ENCODE measurements at places on chromosomes 2 and 18.
A peak's percentile ranks its signal among the peaks of the same experiment; 100 is the strongest.

DNA sequence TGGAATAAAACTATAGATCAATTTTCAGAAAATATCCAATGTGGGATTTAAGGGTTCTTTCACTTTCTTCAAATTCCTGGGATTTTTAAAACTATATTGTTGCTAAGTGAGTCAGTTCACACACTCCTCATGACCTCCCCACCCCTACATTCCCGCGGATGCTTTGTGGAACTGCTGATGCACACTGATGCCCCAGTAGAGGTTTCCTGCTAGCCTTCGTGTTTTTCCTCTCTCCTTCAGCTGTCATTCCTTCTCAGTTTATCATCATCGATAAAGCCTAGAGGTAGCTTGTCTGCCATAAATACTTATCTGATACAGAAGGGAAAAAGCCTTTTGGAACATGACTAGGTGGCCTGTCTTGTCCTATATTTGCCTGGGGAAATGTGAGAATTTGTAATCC lies 67.4 kb upstream of the GALNT5 start:
- DNase-seq = no peak

DNA sequence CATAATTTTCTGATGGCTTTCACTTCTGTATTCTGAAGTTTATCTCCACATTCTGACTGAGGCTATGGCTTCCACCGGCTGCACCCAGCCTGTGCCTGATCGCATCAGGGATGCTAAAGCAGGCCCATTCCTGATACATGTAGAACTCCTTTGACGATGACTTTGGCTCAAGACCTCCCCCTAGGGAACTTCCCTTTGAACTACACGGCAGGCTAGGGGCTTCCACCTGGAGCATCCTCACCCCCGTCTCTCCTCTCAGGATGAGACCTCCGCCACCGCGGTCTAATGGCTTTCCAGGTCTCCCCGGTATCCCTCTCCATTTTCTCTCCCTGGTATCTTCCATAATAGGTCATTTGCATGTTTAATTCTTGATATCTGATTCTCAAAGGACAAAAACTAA lies 214.9 kb upstream of the CHST9 start:
- no peak for DNase-seq

GRCh38 chr2:217279140-217279539 lies 419.3 kb upstream of the TNP1 start:
- no peak for DNase-seq

GRCh38 chr2:96538487-96539214 lies 2.1 kb downstream of the ARID5A start:
- DNase-seq = peak; percentile 66

DNA sequence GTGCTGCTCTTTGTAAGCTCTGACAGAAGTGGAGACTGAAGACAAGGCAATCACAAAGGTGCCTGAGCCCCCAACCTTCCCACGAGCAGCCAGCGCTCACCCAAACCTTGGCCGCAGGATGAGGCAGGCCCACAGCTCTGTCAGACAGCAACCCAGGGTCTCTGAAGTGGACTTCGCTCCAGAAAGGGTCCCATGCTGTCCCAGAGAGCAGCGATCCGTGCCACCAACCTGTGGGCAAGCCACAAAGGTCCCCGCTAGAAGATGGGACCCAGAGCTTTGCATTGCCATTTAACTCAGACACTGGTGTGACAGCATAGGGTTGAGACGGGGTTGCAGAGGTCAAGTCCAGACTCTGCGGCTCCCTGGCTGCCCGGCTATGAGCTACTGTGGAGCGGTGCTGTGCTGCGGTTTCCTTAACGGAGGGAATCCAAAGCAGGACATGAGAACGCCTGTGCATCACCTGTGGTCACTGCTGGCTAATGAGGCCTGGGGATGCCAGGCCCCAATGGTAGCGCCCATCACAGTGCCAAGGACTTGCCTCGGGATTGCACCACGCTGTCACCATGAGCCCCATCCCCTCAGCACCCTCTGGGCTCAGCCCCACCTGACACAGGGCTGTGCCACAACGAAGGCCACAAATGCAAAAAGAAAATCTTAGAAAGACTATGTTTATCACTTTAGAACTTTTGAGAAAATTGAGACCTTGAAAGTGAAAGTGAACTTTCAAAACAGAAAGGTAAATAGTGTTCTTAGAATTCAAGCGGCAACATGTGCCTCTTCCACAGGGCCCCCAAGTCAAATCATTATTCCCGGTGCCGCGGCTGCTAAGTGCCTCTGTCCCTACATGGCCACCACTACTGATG lies 103.4 kb downstream of the HDAC4 start:
- DNase-seq = no peak

DNA sequence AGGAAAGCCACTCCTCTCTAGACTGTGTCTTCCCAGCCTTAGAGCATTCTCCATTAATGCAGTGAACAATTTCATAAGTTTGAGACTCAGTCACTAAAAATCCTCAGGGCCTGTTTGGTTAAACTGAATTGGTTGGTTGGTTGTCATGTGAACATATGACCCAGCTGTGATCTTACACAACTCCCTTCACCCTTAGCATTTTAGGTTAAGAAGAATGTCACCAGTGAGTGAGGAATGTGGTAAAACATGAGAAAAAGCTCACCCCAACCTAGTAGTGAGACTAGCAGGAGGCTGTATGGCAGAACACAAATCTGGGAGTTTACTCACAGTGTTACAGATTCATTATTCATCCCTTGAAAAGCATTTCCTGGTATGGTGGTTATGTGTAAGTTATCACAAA lies 32.4 kb downstream of the LHCGR start:
- DNase-seq = no peak

GRCh38 chr2:234496835-234497593 lies at the start of gene ARL4C:
ARL4C (minus strand) TSS chr2:234497081; CDS start chr2:234496586, 495 bp downstream.
- no peak for DNase-seq

DNA sequence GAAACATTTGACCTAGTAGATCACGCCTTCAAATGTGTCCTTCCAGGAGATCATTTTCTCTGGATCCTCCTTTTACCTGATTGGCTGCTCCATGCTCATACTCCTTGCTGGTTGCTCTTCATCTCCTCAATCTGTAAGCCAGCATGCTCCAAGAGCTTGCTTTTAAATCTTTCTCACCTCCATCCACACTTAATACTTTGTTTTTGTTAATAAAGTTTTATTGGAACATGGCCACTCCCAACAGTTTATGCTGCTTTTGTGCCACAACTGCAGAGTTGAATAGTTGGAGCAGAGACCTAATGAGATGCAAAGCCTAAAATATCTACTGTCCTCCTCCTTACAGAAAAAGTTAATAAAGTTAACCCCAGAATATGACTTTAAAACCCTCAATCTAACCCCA lies 60.0 kb downstream of the KLHL14 start:
- no peak for DNase-seq

GRCh38 chr2:241767464-241768250 lies 9.0 kb upstream of the GAL3ST2 start:
- no peak for DNase-seq

DNA sequence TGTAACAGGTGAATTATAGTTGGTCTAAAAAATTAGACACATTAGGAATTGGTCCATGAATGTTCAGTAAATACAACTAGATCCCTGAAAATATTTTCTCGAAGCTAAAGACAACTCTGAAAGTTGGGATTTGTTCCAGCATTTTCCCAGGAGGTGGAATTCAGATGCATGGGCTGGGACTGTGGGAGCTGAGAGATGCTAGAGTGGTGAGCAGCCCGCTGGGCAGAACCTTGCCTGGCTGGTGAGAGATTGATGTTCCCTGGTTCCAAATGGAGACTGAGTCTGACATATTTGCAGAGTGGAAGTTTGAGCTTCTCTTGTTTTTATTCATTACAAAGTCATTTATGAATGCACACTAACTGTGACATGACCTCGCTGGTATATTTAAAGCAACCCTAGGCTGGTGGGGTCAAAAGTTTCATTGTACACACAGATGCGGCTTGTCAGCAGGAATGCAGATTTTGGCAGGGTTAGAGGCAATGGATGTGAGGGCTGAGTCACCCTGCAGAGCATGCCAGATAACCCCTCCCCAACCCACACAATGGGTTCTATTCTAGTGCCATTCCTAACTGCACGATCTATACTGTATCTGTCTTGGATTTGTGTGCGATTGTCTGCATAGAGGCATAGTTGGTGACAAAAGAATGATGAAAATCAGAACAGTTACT lies 23.5 kb upstream of the TMEM178A start:
- peak; percentile 10 for DNase-seq

DNA sequence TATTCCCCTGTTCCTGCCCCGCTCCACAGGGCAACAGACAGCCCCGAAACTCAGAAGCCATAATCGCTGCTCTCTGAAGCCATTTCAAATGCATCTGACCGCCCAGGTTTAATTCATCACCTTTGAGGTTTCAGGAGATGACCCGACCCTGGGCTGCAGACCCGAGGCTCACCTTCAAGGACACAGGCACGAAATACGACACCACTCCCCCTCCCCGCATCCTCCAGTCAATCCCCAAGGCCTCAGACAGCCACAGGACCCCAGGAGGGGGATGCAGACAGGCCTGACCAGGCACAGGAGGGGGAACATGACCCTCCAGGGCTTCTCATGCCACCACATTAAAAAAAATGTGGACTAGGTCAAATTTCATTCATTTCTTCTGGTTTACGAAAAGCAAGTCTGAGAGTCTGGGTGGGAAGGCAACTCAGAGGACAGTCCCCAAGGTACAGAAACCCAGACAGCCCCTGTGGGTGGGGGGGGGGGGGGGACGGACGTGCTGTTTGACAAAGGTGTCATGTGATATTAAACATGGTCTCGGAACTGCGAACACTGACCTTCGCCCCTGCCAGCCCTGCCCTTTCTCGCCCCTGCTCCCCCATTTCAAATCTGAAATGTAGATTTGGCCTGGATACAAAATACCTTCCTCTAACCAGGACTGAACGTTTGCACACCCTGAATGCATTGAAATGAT lies 142.9 kb downstream of the BCL11A start:
- no peak for DNase-seq

GRCh38 chr2:15507061-15507460 lies 54.1 kb downstream of the NBAS start:
- DNase-seq = no peak

GRCh38 chr18:23903971-23904370 lies 110.6 kb upstream of the TTC39C start:
- DNase-seq = no peak

GRCh38 chr2:37563375-37564015 lies 107.9 kb downstream of the CDC42EP3 start:
- DNase-seq = no peak

DNA sequence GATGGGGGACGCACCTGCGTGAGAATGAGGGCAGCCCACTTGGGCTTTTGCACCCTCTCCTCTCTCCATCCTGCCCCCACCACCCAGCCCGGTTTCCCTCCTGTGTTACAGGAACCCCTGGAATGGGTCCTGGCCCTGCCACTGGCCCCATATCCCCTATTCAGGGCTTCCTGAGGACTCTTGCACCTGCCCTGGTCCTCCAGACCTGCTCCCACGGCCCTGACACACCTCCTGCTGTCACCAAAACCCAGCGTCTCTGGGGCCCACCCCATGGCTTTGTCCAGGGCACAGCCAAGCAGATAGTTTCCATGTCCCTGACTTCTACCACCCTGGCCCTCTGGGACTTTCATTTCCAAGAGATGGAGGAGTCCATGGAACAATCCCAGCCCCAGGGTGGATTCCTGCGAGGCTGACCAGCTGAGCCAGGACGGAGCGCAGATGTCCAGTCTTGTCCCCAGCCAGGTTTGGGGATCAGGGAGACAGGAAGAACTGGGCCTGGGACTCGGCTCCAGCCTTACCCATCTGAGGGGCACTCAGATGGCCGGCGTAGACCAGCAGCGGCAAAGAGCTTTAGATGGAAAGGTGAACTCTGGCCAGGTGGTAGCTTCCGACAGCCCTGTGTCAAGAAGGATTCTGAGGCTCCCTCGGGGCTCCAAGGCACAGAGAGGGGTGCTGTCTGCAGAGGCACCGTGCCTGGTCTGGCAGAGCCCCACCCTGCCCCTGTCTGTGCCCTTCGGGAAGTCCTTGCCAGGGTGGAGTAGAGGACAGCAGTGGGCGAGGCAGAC lies 12.0 kb downstream of the GPR35 start:
- DNase-seq = no peak

DNA sequence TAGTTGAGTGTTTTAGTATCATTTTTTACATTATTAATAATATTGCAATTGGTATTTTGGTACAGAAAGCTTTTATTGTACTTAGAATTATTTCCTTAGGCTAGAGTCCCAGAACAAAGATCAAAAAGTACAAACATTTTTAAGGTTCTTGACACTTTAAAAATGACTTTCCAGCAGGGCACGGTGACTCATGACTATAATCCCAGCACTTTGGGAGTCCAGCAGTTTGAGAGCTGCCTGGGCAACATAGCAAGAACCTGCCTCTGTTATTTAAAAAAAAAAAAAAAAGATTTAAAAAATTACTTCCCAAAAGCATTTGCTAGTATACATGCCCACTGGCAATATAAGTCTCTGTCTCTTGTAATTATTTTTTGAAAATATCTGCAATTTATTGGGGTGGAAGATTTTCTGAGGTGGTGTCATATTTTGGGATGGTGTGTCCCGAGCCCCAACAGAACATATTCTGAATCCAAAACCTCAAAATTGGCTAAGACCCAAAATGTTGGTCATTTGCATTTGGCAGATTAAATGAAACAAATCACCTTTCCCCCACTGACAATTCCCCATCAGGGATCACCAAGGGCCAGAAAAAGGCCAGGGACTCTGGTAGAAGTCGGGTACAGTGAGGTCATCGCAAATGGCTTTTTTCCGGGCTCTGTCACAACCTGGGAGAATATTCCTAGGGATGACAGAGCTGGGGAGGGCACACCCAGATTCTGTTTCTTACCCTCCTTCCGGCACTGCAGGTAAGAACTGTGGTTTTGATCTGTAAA lies 42.1 kb downstream of the NIFK start:
- peak; percentile 16 for DNase-seq

DNA sequence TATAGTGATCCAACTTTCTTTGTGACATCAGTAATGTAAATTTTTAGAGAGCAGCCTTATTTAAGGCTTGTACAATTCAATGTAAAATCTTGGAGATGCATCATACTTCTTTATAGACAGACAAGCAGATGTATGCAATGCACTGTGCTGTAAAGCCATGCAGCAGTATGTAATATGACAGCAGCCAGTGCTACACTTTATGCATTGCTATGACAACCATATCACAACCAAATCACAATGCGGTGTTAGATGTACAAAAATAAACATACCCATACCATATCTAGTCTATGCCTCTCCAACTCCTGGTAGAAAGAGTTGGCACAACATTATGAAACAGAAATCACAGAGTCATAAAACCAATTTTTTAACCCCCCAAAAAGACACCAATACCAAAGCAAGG lies 110.3 kb upstream of the WDSUB1 start:
- DNase-seq = no peak

GRCh38 chr2:21819454-21819853 lies 695.7 kb downstream of the TDRD15 start:
- no peak for DNase-seq

- no peak for DNase-seq
Observed at GRCh38 chr2:94982675-94983074, 42.8 kb upstream of the MAL start.

DNA sequence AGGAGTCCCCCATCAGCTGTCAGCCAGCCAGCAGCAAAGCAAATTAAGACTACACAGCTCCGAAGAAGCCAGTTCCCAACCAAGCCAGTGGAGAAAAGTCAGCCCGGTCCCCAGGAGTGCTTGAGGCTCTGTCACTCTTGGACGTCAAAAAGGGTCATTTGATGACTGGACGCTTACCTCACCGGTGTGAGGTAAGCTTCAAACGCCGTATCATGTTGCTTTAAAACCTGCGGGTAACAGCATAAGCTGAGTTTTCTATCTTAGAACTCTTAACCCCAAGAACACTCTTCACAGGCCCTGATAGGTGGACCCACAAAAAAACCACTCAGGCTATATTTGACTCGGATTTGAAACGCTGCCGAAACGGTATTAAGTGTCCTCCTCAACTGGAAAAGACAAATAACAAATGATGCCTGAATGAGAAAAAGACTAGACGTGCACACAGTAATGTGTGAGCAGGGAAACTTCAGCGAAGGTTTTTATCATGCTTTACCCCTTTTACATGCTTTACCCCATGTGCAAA lies 682 bp upstream of the LNPK start:
- no peak for DNase-seq
